ENCODE measurements at places on chromosomes 2 and 18.

- DNase-seq: no peak
Measured at GRCh38 chr2:26765475-26766200, 1.6 kb downstream of the SLC35F6 start.

DNA sequence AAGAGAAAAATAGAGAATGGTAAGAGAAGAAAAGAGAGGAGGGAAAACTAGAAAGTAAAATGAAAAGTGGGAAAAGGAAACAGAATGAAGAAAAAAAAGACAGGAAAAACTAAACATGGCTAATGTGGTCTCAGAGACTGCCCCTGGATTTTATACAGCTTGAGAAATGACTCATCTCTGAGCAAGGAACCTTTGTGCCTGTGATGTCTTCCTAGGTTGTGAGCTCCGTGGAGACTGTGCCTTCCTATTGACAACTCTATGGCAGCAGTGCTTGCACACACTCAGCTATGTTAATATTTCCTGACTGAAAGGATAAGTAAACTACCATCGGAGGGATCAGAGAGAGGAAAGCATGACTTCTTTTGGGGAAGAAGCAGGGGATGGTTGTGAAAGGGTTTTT lies 203.8 kb downstream of the RDH14 start:
- DNase-seq: no peak

DNA sequence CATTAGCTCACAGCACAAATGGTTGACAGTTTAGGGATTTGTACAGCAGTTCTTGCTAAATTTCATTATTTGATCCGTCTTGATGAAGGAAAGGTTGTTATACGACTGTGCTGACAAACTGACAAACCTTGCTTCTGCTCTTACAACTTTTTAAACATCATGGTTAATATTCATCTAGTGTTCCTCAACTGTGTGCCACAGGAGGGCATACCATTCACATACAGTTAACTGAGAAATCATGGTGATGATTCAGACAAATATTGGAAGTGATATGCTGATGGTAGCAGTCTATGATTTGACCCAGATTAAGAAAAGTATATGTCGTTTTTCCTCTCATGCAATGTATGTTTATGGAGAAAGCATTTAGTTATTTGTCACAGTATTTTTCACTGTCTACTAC lies 129.8 kb upstream of the FSIP2 start:
- DNase-seq: peak; percentile 1

- no peak for DNase-seq
Measured at GRCh38 chr18:24319757-24320156, 77.9 kb downstream of the OSBPL1A start.

DNA sequence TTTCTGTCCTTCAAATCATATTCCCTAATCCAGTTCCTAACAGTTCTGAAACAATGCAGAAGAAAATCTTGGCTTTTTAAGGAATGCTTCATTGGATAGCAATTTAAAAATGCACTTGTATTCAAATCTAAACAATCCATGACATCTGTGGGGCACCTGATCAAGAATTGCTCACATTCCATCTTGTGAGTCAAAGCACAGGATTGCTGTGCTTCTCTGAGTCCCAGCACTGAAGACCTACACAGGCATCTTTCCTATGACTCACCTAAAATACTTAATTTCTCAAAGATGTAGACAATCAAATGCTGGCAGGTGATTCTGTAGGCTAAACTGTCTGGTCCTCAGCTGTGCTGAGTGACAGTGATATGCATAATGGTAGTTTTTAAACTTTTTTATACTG lies 10.1 kb upstream of the ATP8B1 start:
- DNase-seq: no peak

DNA sequence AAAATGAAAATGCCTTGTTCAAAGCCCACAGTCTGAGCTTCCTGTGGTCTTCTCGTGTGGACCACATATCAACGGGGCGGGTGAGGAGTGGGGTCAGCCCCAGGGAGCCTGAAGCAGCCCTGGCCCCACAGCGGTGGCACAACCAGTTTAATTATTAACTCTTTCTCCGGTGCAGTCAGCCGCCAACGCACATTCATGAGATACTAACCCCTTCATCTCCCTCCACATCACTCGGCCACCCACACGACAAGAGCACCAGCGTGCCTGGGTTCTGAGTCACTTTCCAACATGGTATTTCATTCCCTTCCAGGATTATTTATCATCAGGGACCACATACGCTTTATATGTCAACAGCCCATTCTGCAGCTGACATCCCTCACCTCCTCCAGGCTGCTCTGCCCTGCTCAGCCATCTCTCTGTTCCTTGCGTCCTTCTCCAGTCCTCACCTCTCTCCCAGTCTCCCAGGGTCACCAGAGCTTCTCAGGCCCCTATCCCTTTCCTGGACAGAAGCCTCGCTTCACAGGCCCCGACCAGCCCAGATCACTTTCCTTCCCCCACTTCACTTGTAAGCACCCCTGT lies 48.0 kb upstream of the ID2 start:
- DNase-seq: no peak

GRCh38 chr18:35028536-35028935 lies 12.7 kb upstream of the MAPRE2 start:
- DNase-seq: no peak

- DNase-seq: no peak
Measured at GRCh38 chr2:9570182-9571060, 14.8 kb upstream of the ADAM17 start.

DNA sequence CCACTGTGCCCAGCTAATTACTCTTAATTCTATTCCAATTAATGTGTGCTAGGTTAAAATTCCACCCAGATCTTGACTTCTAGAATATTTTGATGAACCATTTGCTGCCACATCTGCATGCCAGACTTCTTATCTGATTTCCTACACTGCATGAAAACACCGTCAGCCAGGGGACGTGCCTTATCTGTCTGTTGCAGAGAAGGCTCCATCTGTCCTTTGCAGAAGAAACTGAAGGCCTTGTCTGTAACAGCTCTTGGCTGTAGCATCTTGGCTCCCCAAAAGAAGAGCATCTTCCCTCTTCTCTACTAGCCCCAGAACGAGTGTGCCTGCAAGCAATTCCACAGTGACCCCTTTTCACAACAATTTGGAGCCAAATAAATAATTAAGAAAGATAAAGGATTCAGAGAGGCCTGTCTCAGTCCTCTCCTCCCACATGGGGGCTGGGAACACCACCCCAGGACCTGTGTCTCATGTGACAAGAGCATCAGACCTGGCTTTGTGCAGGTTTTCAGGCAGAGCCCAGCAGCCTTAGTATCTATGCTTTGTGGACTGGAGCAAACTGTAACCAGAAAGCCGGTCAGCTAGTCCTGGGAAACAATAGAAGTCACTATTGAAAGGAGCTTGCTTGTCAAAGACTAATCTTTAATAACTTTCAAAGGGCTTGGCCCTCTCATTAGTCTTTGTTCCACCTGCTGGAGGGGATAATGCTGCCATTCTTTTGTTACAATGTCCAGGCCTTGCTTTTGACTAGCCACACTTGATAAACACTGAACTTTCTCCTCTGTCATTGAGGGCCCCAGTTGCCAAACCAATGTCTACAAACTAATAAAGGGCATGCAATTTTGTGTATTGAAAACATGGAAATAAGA lies 84.0 kb upstream of the NEUROD1 start:
- DNase-seq: peak; percentile 82

- no peak for DNase-seq
Measured at GRCh38 chr18:28880856-28881255, 703.9 kb upstream of the CDH2 start.

DNA sequence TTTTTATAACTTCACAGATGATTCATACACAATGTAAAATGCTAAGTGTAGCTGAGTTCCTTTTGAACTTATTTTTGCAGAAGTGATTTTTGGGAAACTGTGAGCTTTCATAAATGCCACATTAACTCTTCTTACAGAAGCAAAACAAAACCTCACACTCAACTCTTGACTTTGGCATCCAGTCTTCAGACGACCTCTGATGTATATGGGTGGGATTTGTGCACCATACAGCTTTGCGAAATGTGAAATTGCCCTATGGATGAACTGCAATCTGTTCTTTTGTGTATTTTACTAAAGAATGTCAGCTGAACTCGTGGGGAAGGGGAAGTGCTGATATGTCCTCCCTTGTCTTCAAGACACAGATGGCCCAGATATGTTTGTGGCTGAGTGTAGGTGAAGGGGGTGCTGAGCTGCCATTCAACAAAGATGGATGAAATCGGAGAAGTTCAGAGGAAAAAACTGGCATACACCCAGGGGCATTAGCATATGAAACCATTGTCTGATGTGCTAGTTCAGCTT lies 218.3 kb downstream of the PTGR3 start:
- DNase-seq: peak; percentile 31

- no peak for DNase-seq
Measured at GRCh38 chr18:74392323-74392722, 64.8 kb downstream of the DIPK1C start.

GRCh38 chr2:176812246-176812775 lies 400.3 kb upstream of the HNRNPA3 start:
- no peak for DNase-seq

GRCh38 chr2:83459456-83459855 lies 999.6 kb downstream of the SUCLG1 start:
- DNase-seq: no peak

- DNase-seq: no peak
Measured at GRCh38 chr18:74921057-74921820, 287.7 kb downstream of the PTGR3 start.

DNA sequence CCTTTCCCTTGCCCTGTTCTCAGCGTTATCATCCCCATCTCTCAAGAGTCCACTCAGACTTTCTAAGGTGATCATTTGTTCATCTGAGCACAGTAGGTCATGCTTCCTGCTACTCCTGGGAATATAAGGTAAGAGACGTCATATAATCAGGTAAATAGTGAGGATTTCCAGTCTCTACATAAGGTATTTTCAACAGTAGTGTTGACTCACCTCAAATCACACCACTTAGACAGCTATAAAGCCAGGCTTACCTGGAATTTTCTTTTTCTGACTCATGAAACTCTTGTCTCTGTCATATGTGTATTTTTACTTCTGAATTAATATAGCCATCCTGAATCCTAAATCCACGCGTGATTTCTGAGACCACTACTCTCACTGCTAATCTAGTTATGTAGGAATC lies 443.2 kb downstream of the ARHGAP15 start:
- DNase-seq: no peak

GRCh38 chr2:184119989-184120800 lies 478.1 kb upstream of the ZNF804A start:
- DNase-seq: no peak

DNA sequence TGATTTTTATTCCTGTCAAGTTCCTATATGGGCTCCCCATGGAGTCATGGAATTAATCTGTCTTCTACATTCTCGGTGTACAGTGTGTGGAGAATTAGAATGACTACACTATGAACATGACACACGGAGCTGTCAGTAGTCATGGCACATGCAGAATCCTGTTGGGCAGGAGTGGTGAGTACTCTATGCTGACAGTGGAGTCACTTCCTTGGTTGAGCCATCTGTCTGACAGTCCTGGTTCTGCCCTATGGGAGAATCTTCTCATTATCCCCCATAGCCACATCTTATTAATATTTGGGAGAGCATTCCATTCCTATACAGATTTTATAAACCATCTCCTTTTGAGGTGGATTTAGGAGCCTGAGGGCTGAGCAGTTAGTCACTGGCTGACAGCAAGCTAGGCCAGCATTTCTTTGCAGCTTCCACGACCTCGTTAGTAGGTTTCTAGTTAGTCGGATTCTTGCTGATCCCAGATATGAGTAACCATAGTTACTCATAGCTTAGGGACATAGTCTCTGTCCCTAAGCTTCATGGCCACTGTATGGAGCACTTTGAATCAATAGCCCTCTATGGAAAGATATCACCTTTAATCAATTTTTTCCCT lies 90.6 kb downstream of the MDH1 start:
- DNase-seq: no peak

DNA sequence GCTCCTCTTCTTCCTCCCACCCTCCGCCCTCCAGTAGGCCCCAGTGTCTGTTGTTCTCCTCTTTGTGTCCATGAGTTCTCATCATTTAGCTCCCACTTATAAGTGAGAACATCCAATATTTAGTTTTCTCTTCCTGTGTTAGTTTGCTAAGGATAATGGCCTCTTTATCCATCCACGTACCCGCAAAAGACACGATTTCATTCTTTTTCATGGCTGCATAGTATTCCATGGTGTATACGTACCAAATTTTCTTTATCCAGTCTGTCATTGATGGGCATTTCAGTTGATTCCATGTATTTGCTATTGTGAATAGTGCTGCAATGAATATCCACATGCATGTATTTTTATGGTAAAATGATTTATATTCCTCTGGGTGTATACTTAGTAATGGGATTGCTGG lies 82.2 kb downstream of the COPS8 start:
- no peak for DNase-seq

- DNase-seq: no peak
Measured at GRCh38 chr18:58252166-58252565, 208.1 kb downstream of the NEDD4L start.

GRCh38 chr2:11343650-11344341 lies 640 bp downstream of the ROCK2 start:
- no peak for DNase-seq

DNA sequence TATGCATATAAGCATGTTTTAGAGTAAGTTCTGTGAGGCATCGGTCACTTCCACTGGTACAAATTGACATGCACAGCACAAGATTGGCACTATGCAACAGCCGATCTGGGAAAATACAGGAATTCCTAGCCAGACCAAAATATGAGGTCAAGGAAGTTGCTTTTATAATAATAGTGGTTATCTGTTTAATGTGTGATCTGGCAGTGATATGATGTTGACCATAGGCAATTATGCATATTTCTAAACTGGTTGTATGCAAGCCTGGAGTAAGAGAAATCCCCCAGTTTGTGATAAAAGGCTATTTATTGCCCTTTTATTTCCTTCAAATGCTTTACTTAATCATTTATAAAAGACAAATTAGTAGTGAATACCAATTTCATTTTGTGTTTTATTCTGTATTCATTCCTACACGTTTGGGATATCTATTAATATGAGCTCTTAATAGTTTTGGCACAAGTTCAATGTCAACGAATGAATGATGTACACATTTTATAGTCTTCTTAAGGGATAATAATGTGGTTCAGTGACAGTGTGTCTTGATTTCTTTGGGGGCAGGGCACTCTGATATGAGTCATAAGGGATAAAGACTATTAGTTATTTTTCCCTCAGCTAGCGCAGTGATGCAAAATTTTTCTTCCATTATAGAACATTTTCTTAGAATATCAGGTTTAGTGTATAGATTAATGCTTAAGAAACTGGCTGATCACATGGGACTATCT lies 34.7 kb upstream of the ZEB2 start:
- DNase-seq: no peak

GRCh38 chr2:210555555-210555954 lies 844 bp upstream of the CPS1 start:
- no peak for DNase-seq

- no peak for DNase-seq
Measured at GRCh38 chr2:69092857-69093256, 79.9 kb downstream of the ANTXR1 start.

Measured in common myeloid progenitor, CD34-positive (primary cell).